ENCODE measurements at places on chromosomes 1 and 21.

DNA sequence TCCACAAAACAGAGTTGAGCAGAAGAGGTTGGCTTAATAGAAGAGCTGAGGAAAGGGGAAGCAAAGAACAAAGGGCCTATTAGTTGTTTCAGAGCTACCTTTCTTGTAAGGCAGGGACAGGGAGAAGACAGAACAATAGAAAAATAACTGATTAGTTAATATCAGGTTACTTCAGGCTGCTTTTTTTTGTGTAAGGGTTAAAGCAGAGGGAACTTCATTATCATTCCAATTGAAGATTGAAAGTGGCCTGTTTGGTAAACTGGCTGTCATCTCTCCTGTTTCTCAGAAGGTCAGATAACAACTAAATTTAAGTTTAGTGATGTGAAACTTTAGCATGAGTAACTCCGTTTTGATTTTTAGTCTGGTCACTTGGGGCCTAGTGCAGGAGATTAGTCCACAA lies 22.3 kb downstream of the CDC42 start:
- no peak for DNase-seq

DNA sequence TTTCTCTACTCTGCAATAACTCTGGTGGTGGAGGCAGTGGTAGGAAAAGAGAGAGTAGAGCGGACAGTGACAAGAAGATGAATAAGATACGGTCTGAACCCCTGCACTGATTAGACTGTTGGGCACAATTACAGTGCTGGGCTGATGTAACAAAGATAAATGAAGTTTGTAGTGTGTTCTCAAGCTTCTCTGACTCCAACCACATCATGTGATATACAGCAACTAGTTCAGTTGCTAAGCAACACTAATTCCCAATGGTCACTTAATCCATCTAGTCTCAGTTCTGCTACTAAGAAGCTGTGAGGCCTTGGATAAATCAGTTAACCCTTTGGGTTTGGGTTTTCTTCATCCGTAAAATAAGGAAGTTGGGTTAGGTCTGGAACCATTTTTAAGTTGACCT lies 17.3 kb downstream of the DDR2 start:
- DNase-seq: no peak

DNA sequence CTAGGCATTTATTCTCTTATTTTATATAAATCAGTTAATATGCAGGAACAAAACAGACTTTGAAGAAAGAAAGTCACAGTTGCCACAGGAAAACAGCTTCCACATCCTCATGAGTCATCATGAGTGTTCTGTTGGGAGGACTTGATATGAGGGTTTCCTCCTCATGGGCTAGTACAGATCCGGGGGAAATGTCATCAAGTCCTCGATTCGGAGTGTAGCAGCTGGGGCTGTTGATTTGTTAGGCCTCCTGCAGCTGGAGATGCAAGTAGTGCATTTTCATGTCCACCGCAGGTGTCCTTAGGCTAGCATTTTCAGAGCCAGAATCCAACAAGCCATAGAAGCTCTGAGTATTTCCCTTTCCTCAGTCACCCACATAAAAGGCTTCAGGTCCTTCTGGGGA lies 36.7 kb downstream of the ADAM30 start:
- DNase-seq: peak; percentile 53

DNA sequence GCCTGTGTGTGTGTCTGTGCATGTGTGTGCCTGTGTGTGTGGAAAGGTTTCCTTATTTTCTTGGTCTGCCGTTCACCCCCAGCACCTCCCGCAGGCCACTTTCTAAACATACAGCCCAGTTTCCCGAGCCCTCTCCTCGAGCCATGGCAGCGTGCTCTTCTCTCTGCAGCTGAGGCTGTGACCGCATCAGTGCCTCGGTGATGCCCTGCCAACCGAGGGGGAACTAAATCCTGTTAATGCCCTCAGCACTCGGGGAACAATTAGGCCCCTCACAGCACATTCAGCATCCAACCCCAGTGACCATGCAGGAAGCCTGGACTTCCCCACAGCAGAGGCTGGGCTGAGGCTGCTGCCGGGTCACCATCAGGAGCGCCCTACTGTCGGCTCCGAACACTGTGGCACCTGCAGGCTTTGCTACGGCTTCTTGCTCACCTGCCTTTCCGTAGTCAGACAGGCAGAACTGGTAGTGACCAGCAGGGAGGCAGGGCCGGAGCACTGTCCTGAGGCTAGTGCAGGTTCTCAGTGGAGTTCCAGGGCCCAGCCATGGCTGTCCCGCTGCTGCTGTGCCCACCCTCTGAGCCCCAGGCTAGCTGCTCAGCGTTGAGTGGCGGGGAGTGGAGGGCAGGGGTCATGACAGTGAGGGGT lies 8.1 kb downstream of the GPR137B start:
- DNase-seq: no peak

DNA sequence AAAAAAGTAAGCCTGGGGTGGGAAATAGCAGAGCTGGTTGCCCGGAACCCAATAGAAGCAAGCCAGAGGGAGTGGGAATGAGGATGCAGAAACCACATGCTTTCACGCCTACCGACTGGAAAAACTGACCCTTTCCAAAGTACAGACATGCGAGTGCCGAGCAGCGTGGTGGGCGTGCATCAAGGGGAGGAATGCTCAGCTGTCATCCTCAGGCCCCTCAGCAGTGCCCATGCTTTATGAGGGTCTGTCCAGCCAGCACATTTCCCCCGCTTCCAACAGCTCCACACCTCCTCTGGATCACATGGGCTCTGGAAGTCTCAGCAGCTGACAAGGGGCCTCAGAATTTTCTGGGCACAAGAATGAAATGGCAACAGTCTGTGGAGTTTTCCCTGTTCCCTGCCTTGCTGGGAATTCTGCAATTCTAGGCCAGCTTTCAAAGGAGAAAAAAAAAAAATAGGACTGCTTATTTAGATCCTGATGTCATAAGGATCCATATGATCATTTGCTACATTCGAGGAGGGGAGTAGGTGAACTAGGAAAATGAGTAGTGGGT lies 19.1 kb upstream of the IKBKE start:
- DNase-seq: no peak

GRCh38 chr1:11525151-11525505 lies 46.2 kb downstream of the DISP3 start:
- DNase-seq: no peak

GRCh38 chr1:212819726-212820125 lies 27.7 kb downstream of the SPATA45 start:
- DNase-seq: peak; percentile 87

DNA sequence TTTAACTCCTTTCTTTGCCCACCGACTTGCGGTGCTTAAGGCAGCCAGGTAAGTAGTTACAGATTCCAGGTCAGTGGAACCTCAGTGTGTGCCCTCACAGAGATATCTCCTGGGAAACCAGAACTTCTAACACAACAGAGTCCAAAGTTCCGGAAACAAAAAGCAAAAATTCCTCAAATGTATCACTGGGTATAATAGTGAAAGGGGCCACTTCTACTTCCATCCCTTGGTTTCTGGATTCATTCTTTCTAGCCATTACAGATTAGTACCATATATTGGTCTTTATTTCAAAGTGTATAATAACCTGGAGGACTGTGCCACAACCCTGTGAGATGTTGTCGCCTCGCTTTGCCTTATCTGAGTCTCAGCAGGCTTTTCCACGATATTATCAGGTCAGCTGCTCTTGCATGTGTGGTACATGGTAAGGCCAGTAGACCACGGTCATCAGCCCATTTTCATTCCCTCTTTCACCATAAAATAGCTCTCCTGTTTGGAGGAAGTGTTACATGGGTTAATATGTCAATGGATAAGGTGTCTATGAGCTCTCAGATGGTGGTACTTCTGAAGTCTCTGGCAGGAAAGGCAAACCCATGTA lies 14.9 kb upstream of the VASH2 start:
- DNase-seq: no peak

GRCh38 chr21:32371913-32372314 lies 20.9 kb downstream of the URB1 start:
- DNase-seq: peak; percentile 84

DNA sequence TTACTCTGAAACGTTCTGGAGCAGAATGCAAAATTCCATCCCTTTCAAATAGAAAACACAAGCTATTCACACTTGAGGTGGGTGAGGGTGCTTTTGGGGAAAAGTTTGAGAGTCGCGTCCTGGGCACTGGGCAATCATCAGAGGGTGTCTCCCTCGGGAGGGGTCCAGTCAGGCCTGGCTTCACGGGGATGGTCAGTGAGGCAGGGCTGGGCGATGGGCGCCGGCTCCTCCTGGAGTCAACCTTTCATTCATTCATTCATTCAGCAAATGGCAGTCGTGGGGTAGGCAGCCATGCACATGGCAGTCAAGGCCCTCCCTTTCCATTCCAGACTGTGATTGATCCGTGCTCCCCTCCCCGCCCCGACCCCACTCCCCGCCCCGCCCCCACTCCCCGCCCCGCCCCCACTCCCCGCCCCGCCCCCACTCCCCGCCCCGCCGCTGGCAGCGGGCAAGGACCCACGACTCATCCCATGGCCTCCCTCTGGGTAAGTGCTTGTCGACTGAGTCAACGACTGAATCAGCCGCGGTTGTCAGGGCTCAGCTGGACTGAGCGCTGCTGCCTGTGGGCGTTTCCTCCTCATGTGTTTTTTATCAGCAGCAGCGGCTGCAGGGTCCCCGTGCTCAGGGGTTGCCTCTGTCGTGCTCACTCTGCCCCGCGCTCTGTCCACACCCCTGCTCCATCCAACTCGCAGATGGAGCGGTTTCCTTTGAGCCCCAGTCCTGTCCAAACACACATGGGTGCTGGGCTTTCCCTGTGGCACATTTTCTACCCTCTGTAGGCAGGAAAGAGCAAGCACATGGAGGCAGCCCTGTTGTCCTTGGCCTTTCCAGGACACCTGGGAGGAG lies 12.5 kb upstream of the SPSB1 start:
- peak; percentile 73 for DNase-seq

DNA sequence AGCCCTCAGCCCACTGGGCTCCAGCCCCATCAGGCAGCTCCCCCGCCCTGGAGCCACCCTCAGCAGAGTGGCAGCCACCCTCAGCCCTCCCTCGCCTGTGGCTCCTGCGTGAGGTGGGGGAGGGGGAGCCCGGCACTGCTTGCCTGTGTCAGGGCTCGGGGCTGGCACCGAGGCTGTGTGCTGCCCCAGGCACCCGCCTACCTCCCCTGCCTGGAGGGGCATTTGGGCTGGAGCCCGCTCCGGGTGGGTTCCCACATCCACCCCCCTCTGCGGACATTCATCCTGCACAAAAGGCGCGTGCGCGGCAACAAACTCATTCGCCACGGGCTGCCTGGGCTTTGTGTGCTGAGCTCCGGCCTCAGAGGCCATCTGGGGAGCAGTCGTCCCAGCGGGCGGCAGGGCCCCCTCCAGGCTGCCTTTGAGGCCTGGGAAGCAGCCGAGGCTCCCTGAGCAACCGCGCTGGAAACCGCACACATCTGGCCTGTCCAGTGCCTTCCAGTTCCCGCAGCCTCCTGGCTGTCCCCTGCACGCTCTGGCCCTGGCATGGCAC lies 12.6 kb upstream of the TNFRSF14 start:
- DNase-seq: no peak

DNA sequence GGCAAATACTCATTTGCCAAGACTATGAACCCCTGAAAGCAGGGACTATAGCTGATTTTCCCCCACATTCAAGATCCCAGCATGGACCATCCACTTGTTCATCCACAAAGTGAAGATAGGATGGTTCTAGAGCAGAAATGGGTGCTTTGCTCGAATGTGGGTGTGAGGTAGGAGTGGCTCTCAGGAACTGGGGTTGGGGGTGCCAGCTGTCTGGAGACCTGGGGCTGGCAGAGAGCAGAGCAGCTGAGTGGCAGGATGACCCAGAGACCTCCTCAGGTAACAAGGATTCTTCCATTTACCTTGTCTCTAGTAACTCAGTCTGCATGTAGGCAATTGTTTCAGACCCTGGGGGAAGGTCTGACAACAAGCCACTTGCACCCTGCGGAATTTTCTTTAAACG lies 6.0 kb downstream of the S100A9 start:
- DNase-seq: no peak

- DNase-seq: no peak
These were observed 23.0 kb downstream of the MTARC1 start for GRCh38 chr1:220809704-220810103.

GRCh38 chr1:156805766-156806511 lies 10.7 kb downstream of the SH2D2A start:
- no peak for DNase-seq

- no peak for DNase-seq
These were observed 3.4 kb downstream of the TNFRSF25 start for GRCh38 chr1:6462412-6463119.

DNA sequence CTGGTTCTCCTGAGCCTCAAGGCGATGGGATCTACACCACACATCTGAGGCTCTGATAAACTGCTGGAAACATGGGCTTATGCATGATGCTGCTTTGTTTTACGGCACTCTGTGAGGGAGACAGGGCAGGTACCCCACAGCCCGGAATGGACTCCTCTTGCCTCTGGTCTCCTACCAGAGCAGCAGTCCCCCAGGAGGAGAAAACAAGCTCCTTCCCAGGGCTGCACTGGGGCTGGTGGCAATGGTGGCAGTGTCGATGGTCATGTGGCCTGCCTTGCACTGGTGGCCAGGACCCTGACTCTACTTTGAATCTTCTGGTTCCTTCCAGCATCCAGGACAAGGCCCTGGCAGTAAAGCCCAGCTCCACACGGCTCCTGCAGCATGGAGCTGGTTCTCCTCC lies 79.4 kb downstream of the TOMM20 start:
- DNase-seq: no peak

- DNase-seq: no peak
These were observed 41.7 kb upstream of the IL20 start for GRCh38 chr1:206823727-206824126.
